ENCODE measurements at places on chromosomes 7 and 10.

- DNase-seq, result no peak
Observed at GRCh38 chr7:39360038-39360437, 206.2 kb upstream of the YAE1 start.

DNA sequence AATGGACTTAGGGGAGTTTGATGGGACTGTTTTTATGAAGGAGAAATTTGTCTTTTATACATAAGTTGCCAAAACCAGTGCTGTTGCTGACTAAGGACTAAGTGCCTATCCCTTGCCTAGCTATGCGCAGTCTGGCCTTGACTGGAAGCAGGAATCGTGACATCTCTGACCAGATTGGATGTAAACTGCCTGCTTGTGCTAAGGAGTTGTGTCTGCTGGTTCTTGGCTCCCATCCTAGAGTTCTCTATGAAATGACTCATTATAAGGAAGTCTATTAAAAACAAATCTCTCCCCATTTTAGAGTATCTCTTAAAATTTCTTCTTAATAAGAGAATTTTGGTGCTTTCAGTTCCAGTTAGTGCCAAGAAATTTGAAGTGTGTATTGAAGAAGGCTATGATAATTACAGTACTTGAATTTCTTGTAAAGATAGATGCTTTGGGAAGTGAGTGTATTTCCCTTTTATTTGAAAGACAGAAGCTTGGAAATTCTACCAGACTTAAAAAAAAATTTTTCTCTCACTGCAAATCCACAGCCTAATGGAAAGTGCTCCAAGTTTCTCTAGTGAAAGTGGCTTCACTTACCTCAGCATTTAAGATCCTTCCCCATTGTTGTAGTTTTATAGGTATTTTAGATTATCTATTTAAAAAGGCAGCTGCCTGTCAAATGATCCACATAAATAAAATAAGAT, 77.6 kb downstream of the BICC1 start:
- peak; percentile 42 for DNase-seq

DNA sequence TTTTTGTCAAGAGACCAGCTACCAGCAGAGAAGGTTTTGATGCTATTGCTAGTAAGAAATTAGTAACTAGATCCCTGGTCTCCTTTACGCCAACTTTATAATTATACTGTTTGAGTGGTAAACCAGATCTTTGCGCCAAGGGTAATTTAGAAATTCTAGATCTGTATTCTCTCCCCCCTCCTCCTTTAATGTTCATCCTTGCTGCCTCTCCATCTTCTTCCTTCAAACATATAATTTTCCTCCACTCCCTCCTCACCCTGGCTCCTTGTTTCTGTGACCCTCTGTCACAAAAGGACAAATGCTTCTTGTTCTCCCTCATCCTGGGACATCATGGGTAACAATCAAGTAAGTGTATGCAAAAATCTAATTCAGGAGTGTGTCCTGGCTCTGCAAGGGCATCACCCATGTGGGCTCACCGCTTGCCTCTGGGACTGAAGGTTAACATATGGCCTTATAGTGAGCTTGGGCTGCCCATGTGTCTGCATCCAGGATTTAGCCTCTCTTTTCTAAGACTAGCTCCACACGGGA, 121.2 kb downstream of the BAMBI start:
- DNase-seq, result no peak

- DNase-seq, result no peak
Observed at GRCh38 chr7:46315891-46316290, 394.8 kb upstream of the IGFBP3 start.

GRCh38 chr7:102974366-102975236, 61.8 kb downstream of the LRRC17 start:
- DNase-seq, result no peak

GRCh38 chr10:11197266-11197712, 179.6 kb downstream of the CELF2 start:
- DNase-seq, result peak; percentile 87

- no peak for DNase-seq
Observed at GRCh38 chr7:50589364-50589763, 24.2 kb upstream of the DDC start.

DNA sequence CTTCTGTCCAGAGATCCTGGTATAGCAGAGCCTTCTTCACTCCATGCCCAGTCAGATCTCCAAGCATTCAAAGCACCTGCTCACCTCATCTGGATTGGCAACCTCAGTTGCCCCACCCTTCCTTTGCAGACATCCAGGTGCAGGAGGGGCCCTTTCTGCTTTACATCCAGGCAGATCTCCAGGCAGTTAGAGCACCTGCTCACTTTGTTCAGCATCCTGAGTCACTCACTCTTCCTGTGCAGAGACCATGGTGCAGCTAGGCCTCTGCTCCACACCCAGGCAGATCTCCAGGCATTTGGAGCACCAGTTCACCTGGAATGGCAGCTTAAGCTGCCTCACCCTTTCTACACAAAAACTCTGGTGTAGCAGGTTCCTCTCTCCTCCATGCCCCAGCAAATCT, 153.1 kb downstream of the CDK14 start:
- no peak for DNase-seq

DNA sequence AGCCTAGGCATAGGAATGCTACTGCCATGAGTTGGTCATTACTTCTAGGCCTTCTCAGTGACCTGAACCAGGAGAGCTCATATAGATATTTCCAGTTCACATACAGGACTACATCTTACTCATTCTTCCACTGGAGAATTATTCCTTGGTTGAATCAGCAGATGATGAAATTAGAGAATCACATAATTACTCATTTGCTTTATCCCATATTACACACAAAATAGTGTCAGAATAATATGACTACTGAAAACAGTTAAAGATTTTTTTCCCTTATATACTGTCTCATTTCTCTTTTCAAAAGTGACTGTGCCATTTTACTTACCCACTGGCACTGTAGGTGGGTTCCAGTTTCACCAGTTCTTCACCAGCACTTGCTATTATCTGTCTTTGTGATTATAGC, 18.5 kb downstream of the BMS1 start:
- no peak for DNase-seq

- DNase-seq, result no peak
Observed at GRCh38 chr7:20005081-20005480, 212.1 kb downstream of the MACC1 start.

DNA sequence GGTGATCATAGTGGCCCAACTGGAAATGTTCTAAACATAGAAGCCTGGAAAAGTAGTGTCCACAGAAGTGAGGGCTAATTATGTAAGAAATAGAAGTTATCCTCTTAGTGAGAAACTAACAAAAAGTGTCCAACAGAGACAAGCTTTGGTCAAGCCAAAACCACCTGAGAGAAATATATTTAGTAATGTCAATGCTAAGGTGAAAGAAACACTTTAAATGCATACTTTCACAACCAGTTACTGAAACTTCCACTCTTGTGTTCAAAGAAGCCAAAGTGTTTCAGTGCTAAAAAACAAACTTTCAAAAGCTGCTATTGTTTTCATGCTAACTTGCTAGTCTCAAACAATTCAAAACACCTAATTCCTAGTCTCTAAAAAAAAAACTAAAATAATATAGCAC, 18.1 kb downstream of the RAB11FIP2 start:
- no peak for DNase-seq
